Stimulated activated CD4-positive, alpha-beta T cell treated with anti-CD3 and anti-CD28 coated beads, Interleukin-1b, Interleukin-23, amount 100 ng/mL, for 1 hour (primary cell): ENCODE measurements at places on chromosomes 12 and 14.

DNA sequence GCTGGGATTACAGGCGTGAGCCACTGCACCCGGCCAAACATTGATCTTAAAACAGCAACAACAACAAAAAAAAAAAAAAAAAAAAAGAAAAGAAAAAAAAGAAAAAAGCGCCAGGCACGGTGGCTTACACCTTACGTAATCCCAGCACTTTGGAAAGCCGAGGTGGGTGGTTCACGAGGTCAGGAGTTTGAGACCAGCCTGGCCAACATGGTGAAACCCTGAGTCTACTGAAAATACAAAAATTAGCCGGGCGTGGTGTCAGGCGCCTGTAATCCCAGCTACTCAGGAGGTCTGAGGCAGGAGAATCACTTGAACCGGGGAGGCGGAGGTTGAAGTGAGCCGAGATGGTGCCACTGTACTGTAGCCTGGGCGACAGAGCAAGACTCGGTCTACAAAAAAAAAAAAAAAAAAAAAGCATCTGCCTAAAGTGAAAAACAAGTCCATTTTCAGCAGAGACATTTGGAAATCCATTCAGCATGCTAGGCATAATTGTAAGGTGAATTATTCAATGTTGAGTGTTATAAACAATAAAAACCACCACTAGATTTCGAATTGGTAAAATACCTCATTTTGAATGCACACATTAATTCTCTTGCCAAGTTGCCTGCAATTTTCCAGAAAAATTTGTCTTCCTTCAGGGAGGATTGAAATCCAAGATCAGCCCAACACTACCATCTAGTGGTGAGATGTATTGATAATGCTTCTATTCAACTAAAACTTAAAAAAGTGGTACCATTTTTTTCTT is 8.0 kb upstream of the CERS5 start:
- no peak for DNase-seq

DNA sequence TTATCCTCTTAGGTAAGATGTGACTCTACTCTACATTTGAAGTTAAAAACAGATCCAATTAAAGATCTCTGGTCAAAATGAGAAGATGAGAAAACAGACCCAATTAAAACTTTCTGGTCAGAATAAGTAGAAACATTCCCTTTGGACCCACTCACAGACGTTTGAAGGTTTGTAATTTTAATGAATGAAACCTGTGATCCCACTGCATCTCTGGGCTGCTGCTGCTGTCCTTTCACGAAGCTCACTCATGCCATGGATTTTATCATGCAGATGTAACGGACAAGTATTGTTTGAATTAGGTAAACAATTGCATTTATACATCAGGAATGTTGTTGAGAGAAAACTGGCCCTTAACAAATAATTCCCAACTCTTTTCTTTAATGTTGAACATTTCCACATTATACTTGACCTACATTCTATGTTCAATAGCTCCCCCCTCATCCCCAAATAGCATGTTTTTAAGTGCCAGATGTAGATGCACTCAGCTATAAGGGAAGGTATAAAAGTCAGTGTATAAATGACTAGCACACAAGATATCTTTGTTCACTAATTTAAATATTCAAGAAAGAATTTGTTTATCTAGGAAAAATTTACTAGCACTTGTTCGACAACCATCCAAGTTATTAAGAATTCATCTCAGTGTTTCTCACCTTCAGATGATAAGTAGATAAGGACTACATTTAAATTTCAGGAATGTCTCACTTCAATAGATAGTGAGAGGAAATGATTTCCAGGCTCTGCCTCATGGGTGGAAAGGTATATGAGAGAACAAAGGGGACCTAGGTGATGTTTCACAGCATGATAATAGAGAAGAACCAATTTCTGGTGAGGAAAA is 202.3 kb upstream of the LMNTD1 start:
- no peak for DNase-seq

DNA sequence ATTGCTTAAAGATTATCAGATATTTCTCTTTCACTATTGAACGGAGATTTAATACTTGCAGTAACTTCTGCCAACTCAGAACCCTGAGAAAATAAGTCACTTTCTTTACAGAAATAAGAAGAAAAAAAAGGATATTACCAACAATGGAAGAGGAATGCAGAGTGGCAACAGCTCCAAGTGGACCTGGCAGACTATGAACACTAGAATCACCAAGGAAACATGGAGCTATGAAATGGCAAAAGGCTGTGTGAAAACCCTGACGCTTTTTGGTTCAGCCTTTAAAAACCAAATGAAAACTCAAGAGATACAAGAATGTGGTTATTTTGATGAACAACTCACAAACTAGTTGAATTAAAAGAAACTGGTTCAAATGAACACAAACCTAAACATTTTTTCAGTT is 17.7 kb downstream of the DTD2 start:
- no peak for DNase-seq

DNA sequence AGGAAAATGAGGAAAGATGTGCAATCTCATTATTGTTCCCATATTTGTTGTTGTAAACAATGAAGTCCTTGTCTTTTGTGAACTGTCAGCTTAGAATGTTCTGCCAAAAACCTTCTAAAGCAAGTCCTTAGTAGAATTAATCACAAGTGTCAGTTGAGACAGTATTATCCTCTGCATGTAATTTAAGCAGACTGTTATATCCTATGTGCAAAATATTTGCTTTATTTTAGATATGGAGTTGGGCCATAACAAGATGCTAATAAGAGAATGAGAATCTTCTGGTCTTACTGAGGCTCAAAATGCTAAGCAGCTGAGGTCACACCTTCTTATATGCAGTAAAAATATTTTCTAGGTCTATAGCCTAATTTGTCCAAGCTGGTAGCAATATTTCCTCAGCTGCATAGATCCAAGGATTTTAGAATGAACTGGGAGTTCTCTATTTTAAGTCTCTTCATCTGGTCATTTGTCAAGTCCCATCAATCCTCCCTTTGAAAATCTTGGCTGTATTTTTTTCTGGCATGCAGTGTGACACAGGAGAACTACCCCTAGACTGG is 222.3 kb upstream of the NAV3 start:
- no peak for DNase-seq

- DNase-seq, result no peak
These were observed 12.9 kb upstream of the RNASE10 start for GRCh38 chr14:20492486-20492885.

DNA sequence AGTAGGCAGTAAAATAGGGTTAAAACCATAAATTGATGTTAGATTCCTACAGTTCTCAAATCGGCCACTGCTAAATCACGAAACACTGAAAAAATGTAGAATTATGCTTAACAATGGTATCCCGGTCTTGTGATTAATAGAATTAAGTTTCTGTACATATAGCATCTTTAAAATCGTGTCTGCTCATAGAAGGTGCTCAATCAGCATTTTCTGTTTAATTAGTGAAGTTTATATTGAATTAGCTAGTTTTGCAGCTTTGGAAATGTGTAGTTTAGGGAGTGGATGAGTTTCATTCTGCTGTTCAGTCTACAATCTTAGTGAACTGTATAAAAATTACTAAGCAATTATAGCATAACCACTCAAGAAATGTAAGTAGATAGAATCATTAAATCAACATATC is 1075.8 kb upstream of the FLRT2 start:
- no peak for DNase-seq

- no peak for DNase-seq
These were observed 23.8 kb downstream of the VPS37B start for GRCh38 chr12:122871851-122872780.

GRCh38 chr12:124588751-124589267 is 21.4 kb upstream of the NCOR2 start:
- DNase-seq, result no peak

GRCh38 chr14:67487937-67488893 is at the start of gene TMEM229B:
TSS of gene TMEM229B (minus strand) at chr14:67488721. CDS start at chr14:67473923, 14,798 bp downstream.
- DNase-seq, result peak; percentile 21

DNA sequence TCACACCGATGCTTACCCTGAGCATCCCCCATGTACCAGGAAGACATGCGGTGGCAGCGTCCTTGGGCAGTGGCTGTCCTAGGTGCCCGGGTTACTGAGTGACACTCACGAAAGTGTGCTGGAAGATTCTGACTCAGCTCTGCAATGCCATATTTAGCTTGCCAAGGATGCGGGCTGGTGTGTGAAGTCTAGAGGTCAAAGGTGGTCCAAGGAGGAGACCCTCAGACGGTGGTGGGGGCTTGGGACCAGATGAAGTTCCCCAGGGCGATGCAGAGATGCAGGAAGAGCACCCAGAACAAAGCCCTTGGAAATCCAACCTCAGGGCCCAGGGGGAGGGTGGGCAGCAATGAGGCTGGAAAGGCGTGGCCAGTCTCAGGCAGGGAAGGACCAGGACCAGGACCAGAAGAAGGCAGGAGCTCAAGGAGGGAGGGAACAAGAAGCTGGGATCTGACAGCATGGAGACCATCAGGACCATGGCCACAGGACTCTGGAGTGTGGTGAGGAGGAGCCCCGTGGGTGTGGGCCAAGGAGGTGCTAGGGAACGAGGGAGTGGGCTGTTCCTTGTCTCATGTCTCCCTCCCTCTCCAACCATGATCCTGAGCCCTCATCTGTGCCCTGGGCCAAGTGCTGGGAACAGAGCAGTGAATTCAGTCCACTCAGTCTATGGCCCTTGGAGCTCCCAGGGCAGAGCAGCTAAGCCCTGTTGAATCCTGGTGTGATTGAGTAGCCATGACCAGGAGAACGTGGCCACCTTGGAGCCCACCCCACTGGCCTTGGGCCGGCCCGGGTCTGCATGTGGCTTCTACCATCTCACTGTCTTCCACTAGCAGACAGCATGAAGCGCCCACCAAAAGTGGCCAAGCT is 310.1 kb upstream of the DIO3 start:
- DNase-seq, result no peak

DNA sequence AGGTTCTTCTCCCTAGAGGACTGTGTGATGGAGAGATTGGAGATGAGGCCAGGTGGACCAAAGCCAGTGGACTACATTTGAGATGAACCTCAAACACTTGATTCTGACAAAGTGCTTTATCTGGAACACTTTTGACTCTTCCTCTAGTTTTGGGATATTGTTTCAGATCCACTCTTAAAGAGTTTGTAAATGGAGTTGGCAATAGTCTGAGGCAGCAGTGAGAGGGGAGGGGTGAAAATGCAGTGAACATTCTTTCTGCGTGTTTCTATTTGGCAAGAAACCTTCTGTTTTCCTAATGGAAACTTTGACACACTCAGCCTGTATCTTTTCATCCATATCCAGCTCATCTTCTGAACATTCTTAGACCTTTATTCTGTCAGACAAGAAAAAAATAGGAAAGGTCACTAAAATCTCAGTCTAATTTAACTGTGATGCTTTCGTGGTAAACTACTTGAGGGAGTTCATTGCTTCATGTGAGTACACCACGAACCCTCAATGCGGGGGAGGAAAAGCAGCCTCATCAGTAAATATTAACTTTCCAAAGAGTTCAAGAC is 57.4 kb upstream of the KCNJ8 start:
- DNase-seq, result no peak
